ENCODE measurements at places on chromosomes 2 and 18.

GRCh38 chr18:27175914-27176313 is 9.2 kb downstream of the CHST9 start:
- DNase-seq: no peak

- DNase-seq: no peak
Measured at GRCh38 chr2:101113441-101114267, 37.5 kb downstream of the TBC1D8 start.

- no peak for DNase-seq
Measured at GRCh38 chr2:44680424-44680971, 261.0 kb upstream of the SIX3 start.

- DNase-seq: no peak
Measured at GRCh38 chr2:98188351-98189046, 101.5 kb downstream of the VWA3B start.

DNA sequence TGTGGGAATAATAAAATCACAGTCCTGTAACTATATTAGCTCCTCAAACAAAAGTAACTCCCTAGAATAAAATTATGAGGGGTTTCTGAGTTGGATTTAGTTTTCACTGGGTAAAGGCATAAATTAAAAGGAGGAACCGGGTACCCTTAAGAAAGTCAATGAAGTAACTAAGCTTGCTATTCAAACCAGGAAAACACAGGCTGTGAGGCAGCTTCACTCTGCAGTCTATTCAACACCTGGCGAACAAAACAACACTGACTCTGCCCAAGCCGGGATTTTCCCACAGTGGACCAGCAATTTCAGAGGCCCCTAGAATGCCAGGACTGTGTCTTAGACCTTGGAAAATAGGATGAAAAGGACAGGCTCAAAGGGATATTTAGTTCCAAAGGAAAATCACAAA is 24.6 kb upstream of the CREB1 start:
- DNase-seq: no peak

- DNase-seq: no peak
Measured at GRCh38 chr2:181138816-181139215, 158.4 kb downstream of the UBE2E3 start.

- no peak for DNase-seq
Measured at GRCh38 chr2:48180557-48180956, 274.3 kb upstream of the FBXO11 start.

All from KG1 (cell line).